GM23248 (cell line): ENCODE measurements at places on chromosomes 1 and 21. TPM values are rescaled to one million over a fixed set of nuclear protein-coding genes. Genes with fewer than 3 reads are reported as not detected.
A peak's percentile ranks its signal among the peaks of the same experiment; 100 is the strongest.

- no peak for DNase-seq
Observed at GRCh38 chr1:243346016-243346415, 90.2 kb downstream of the SDCCAG8 start.

DNA sequence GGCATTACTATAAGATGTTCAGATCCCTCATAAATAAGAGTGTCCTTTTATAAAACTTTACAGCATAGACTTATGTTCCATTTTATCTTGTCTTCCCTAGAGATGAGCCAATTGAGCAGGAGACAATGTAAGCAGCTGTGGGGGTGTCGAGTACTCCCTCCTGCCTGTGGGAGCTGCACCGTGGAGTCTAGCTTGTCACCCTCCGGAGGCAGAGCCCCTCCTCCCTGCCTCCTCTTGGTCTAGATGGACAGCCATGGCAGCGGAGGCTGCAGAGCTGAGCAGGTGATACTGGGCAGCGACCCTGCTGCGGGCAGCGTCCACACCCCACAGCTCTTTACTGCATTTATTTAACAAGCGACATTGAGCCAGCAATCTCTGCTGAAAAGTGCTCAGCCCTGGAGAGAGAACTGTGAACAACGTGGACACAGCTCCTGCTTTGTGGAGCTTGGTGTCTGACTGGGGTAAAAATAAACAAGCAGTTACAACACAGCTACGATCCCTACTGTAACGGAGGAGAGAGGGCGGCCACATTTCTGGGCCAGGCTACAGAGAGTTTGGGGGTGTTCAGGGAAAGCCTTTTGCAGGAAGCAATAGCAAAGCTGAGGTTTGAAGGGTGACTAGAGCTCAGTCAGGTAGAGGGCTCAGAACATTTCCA is 12.8 kb upstream of the KIF21B start:
- DNase-seq, result no peak

DNA sequence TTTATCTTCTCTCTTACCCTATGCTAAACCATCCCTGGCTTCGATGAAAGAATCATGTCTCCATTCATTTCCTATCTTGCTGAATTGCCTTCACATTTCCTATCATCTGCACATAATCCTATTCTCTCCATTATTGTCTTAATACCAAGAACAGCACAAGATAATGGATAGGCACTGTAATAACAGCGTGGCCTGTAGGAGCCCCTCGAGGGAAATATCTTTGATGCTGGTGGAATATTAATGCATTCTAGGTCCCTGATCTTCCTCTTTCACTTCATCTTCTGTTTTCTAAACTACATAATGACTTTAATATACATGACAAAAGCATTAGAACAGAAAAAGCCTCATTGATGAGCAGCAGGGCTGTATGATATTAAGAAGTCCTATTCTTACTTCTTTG is 720.6 kb downstream of the RWDD3 start:
- DNase-seq, result no peak

- no peak for DNase-seq
Observed at GRCh38 chr1:153233448-153233847, 16.1 kb downstream of the PRR9 start.

DNA sequence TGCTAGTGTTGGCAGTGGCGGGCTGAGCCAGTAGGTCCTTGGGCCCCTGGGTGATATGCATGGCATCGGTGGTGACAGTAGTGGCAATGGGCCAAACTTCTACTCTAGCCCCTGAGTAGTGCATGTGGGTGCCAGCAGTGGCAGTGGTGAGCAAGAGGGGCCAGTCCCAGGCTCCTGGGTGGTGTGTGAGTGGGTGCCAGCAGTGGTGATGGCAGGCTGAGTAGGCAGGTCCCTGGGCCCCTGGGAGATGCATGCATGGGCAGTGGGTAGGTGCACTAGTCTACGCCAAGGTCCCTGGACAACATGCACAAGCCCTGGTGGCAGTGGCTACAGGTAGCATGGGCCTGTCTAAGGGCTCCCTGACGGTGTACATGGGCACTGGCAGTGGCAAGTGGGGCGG is 24.6 kb upstream of the TTC22 start:
- no peak for DNase-seq

DNA sequence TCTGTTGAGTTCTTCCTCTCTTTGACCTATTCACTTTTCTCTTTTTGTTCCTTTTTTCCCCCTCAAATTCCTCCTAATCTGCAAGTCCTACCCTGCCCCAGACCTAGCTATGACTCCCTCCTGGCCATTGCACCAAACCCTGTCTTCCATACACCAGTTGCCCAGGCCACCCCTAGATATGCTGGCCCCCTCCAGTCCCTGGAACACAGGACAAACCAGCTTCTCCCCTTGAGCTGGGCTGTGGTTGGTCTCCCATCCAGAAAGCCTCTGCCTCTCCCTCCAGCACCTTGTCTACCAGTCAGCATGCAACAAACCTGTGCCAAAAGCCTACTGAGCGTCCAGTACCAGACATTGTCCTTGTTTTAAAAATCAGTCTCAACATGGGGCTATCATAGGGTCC is 59.4 kb downstream of the ELK4 start:
- no peak for DNase-seq

GRCh38 chr1:37556712-37557196 is at the start of gene DNALI1:
Gene DNALI1, plus strand, starts transcription at chr1:37556940. Its CDS starts 55 bp downstream, at chr1:37556995.
- DNase-seq, result peak; percentile 80

- DNase-seq, result peak; percentile 94
Observed at GRCh38 chr1:9823943-9824701, at the start of gene CLSTN1. Gene CLSTN1, minus strand, starts transcription at chr1:9823965. Its CDS starts 232 bp downstream, at chr1:9823733.

DNA sequence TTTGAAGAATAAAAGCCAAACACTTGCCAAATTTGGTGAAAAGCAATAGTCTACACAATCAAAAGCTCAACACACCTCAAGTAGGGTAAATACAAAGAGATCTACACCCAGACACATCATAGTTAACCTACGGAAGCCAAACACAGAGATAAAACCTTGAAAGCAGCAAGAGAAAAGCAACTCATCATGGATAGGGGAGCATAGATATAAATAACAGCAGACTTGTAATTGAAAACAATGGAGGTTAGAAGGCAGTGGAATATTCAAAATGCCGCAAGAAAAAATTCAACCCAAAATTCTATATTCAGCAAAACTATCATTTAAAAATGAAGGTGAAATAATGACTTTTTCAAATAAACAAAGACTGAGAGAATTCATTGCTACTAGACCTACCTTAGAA is 105.1 kb downstream of the ITSN1 start:
- no peak for DNase-seq

GRCh38 chr1:32741413-32742198 is 39.0 kb upstream of the SYNC start:
- DNase-seq, result peak; percentile 64

- DNase-seq, result peak; percentile 15
Observed at GRCh38 chr1:235265900-235266299, 62.1 kb downstream of the ARID4B start.

GRCh38 chr1:167935216-167936067 is 1.0 kb upstream of the DCAF6 start:
- peak; percentile 75 for DNase-seq

DNA sequence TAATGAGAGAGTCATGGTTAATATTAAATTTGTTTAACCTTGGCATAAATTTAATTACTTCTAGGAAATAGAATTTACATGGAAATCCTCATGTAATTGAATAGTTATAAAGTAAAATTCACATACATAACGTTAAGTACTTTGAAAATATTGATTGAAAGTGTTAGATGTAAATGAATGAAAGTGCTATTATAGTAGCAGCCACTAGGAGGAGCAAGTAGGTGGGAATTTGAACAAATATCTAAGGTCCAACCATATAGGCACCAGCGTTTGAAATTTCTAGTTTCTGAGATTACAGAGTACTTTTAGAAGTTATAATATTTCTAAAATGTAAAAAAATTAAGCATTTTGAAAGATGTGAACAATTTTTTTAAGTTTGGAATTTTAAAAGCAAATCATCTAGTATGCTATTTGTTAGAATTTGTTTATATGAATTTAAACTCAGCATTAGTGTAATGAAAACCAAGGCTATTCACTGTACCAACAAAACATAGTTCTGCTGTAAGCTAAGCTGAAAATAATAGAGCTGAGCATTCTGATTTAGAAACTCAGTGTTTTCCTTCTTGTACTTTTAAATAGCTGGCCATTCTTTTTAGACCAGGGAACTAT is 3.3 kb downstream of the B3GALT2 start:
- DNase-seq, result peak; percentile 69

GRCh38 chr21:33815143-33815707 is 100.4 kb downstream of the ATP5PO start:
- DNase-seq, result no peak

DNA sequence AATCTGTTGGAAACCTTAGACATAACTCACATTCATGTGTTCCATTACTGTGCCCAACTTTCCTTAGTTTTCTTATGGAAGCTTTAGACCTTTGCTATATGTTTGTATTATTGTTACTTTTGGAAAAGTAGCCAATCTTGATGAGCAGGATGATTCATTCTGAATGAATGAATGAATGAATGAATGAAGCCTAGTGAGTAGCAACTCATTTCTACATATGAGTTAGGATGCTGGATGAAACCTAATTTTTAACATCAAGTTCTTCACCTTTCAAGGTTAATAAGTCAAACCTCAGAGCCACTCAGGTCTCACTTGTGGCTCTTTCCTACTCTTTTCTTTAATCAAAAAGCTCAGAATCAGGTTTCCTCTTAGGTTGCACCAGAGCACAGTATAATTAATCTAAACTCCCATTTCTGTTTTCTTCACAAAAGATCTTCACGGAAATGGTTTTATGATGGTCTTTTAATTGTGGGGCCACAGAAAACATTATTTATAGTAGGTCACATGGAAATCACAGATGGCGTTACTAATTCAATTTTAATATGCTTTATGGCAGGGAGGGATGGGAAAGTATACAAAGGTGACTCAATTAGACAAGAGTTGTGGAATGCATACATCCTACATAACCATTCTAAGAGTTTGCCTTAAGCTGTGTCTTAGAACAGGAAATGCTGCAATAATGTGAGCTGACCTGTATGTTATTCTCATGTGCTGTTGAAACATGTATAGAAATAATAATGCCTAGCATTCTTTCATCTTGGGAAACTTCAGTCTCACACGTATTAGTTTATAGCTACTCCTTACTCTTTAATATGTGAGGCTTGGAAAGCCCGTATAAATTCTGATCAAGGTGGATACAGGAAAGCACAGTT is 4.5 kb upstream of the DDX59 start:
- peak; percentile 9 for DNase-seq

GRCh38 chr1:8777867-8778266 is 39.6 kb downstream of the RERE start:
- DNase-seq, result no peak

DNA sequence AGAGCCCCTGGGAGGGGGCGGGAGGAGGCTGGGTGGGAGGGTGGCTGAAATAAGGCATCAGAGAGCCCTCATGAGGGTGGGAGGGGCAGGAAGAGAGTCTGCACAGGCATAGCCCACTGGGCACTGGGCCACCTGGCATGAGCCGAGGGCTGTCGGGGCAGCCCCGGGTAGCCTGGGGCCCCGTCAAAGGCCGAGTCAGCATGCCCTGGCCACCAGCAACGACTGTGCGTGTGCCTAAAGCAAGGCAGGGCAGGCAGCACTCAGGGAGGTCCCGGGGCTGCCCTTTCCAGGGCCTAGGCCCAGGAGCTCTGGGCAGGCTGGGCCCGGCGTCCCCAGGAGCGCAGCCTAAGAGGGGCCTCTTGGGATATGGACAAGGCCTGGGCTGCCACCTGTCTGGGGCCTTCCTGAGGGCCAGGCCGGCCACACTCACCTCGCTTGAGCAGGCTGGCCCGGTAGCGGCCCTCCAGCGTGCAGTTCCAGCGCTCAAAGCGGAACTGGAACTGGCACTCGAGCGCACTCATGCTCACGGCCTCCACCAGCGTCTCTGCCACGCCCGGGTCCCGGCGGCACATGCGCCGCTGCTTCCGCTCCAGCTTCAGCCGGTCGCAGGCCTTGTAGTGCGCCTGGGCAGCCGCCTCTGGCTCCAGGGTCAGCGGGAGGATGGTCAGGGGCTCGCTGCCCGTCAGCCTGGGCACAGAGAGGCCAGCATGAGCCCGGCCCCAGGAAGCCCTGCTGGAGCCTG is 22.7 kb downstream of the WNT9A start:
- DNase-seq, result no peak

GRCh38 chr21:33387294-33387693 is 15.9 kb upstream of the IFNGR2 start:
- no peak for DNase-seq

- peak; percentile 90 for DNase-seq
Observed at GRCh38 chr1:27011058-27011764, 1.4 kb downstream of the TENT5B start.

DNA sequence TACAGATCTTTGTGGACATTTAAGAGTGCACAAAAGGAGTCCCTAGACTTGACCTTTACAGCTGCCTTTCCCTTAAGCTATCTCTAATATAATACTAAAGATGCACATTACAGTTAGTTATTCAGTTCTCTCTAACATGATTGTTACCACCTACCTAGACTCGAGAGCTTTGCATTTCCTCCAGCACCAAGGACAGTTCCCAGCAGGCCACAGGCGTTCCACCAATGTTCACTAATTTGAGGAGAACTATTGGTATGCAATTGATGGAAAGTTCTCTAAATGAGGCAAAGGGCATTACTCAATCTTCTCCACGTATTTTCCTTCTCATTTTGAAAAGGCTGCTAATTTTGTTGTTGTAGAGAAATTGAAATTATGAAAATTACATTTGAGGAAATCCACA is 5.4 kb upstream of the NTNG1 start:
- peak; percentile 67 for DNase-seq

- no peak for DNase-seq
Observed at GRCh38 chr1:244957525-244957924, 93.2 kb upstream of the HNRNPU start.

- peak; percentile 43 for DNase-seq
Observed at GRCh38 chr1:46039571-46040052, 92.8 kb downstream of the PIK3R3 start.

DNA sequence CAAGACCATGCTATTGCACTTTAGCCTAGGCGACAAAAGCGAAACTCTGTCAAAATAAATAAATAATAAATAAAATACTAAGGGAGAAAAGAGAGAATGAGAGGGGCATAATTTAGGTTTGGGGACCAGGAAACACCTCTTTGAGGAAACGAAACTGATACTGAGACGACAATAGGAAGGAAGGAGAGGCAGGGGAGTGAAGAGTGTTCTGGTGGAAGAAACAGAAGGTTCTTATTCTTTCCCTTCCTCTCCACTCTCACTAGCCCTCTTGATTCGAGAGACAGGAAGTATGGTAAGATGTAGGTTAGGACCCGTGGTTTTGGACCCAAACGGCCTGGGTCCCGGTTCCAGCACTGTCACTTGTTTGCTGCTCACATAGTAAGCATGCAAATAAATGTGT is 1.6 kb upstream of the NKAIN1 start:
- no peak for DNase-seq

DNA sequence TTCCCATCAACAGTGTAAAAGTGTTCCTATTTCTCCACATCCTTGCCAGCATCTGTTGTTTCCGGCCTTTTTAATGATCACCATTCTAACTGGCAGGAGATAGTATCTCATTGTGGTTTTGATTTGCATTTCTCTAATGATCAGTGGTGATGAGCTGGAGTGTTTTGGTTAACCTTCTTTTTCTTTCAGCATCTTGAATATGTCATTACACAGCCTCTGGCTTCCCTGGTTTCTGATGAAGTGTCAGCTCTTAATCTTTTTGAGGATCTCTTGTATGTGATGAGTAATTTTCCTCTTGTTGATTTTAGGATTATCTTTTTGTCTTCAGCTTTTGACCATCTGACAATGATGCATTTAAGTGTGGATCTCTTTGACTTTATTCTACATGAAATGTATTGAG is 133.2 kb upstream of the GRIK3 start:
- DNase-seq, result no peak

The DENND2D gene
- total RNA-seq, result 3.7 and 5.1 TPM in 2 replicates

The FAM163A gene
- not detected in 2 replicates for total RNA-seq

The RHBDL2 gene
- 0.22 TPM in 1 of 2 replicates, not detected in the other for total RNA-seq

The BGLAP gene
- not detected in 2 replicates for total RNA-seq

The ADGRB2 gene
- total RNA-seq, result 3.6 and 3.9 TPM in 2 replicates

The CR1L gene
- not detected in 2 replicates for total RNA-seq

The CFH gene
- 22.7 and 27.3 TPM in 2 replicates for total RNA-seq

The MYBPH gene
- 0.11 and 1.4 TPM in 2 replicates for total RNA-seq

The OR6K6 gene
- total RNA-seq, result not detected in 2 replicates

The SPRR1A gene
- total RNA-seq, result not detected in 2 replicates
